Kidney epithelial cell (primary cell): ENCODE measurements at places on chromosomes 7 and 10.

GRCh38 chr10:125976960-125977605, 80.7 kb downstream of the FANK1 start:
- no peak for DNase-seq

DNA sequence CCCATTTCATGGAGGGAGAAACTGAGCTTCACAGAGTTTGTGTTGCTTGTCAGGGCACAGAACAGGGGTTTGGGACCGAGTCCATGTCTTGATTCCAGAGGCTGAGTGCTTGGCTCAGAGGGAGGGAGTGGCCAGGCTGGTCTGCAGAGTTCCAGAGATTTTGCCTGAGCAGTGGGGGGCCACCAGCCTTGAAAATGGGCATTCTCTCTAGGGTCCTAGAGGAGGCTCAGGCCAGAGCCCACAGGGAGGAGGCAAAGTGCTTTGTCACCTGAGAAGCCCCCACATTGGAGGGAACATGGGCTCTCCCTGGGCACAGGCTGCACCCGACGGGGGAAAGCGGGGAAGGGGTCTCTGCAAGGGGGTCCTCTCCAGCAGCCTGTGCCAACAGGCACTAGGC, 51.5 kb downstream of the DOCK1 start:
- DNase-seq: no peak

DNA sequence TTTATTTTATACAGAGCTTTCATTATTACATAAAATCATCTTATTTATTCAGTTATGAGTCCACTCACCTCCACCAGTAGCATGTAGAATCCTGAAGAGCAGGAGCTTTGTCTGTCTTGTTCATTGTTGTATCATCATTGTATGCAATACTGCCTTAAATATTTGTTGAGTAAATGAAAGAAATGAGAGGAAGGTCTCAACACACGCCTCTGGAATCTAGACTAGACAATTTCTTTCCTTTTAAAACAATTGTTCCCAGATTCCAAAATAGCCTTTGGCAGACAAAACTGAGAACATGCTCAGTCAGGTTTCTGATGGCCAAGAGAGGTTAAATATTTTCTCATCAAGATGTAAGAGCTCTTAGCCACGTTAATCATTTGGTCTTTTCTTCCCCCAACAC, 173.1 kb upstream of the AGR3 start:
- no peak for DNase-seq

DNA sequence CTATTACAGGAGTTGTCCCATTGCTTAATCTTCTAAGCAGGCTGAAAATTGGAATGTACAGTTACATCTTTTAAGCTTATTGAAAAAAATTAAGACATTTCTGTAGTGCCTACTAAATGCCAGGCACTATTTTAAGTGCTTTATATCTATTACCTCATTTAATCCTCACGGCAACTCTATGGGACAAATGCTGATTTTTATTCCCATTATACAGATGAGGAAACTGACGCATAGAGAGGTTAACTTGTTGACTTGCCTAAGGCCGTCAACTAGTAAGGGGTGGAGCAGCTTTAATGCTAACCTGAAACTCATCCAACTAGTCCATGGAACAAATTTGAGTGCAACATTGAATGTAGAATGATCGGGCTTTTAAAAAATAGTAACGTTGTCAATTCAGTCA, 2.5 kb downstream of the ZKSCAN1 start:
- no peak for DNase-seq

DNA sequence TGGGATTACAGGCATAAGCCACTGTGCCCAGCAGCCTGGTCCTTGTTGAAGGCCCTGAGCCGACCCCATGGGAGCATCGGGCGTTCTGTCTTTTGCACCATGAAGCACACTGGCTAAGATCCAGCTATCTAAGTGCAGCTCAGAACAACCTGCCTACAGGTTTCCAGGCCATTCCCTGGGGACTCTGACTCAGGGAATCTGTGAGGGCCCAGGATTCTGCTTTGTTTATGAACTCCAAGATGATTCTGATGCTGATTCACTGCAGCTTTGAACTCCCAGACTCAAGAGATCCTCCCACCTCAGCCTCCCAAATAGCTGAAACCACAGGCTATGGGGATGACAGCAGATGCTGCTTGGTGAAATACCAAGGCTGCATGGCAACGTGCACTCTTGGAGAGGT, 30.2 kb downstream of the NPTX2 start:
- no peak for DNase-seq

GRCh38 chr7:1210321-1210978, 22.2 kb upstream of the UNCX start:
- no peak for DNase-seq

GRCh38 chr10:9635691-9636090, 1382.0 kb upstream of the CELF2 start:
- no peak for DNase-seq

DNA sequence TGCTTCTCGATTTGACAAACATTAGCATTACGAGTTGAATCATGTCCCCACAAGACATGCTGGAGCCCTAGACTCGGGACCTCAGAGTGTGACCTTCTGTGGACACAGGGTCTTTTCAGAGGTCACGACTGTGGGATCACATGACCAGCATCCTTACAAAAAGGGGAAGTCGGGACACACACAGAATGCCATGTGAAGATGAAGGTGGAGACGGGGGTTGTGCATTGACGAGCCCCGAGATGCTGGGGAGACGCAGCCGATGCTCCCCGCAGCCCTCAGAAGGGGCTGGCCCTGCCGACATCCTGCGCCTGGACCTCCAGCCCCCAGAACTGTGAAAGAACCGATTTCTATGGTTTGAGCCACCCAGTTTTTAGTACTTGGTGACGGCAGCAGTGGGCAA, 7.5 kb downstream of the ZFAND2A start:
- no peak for DNase-seq

GRCh38 chr7:159136013-159136412, 8.7 kb downstream of the VIPR2 start:
- DNase-seq: no peak

- DNase-seq: peak; percentile 91
Observed at GRCh38 chr10:30637881-30638467, 8.4 kb upstream of the LYZL2 start.

DNA sequence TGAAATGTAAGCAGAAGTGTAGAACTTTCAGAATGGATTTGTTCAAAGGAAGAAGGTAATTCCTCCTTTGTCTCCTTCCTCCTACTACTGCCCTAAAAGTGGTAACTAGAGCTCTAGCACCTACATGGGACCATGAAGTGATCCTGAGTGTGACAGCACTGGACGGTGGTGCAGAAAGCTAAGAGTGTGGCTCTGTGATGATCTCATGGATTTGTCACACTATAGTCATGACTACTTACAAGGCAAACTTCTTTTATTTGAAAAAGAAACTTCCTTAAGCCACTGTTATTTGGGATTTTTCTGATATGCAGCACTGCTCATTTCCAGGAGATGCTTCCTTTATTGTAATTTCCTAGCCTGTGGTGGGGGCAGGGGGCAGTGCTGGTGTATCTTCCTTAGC, 5.8 kb upstream of the FHIP2A start:
- no peak for DNase-seq

- DNase-seq: no peak
Observed at GRCh38 chr7:82443036-82443546, 486 bp downstream of the CACNA2D1 start.

GRCh38 chr10:100518761-100519241, 860 bp downstream of the SEC31B start:
- DNase-seq: no peak

GRCh38 chr7:26375726-26376174, 84.1 kb downstream of the SNX10 start:
- no peak for DNase-seq

DNA sequence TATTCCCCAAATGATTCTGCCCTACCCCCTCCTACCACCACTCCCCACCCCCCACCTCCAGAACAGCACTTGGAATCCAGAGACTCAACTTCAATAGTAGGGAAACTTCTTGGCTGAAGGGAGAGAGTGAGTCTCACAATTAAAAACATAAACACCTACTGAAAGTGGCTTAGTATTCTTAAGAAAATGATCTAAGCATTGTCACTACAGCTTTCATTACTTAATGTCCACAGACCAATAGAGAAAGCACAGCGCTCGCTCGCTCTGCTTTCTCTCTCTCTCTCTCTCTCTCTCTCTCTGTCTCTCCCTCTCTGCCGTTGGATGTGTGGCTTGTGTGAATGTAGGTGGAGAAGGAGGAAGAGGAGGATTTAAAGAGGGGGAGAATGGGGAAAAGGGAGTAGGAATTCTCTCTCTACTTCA, 1.5 kb upstream of the SEMA3A start:
- no peak for DNase-seq

DNA sequence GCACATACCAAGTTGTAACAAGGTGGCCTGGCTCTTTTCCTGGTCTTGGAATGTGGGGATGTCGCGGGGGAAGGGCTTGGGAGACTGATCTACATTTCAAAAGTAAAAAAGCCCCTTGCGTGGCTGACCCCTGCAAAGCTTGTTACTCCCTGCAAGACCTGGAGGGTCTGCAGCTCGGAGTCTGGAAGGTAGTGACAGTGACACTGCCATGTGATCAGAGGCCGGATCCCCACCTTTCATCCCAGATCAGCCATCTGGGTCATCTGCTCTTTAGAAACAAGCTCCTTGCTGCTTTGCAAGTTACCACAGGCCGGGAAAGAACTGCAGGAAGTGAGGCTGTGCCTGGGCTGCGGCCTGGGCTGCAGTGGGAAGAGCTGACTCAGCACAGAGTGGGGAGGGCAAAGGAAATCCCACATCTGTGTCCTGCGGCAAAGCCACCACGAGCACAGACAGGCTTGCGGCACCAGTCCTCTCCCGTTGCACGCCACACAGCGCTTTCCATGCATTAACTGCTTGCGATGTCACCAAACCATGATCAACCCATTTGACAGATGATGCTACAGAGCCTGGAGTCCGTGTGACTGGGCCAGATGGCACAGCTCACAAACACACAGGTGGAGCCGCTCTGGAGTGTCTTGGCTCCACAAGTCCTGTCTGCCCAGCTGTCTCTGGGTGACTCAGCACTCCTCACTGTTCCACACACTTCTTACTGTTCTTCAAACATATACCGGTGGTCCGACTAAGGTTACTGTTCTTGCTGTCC, 97.7 kb downstream of the SH3PXD2A start:
- no peak for DNase-seq

GRCh38 chr7:71430246-71430645, 298.3 kb downstream of the GALNT17 start:
- DNase-seq: no peak

DNA sequence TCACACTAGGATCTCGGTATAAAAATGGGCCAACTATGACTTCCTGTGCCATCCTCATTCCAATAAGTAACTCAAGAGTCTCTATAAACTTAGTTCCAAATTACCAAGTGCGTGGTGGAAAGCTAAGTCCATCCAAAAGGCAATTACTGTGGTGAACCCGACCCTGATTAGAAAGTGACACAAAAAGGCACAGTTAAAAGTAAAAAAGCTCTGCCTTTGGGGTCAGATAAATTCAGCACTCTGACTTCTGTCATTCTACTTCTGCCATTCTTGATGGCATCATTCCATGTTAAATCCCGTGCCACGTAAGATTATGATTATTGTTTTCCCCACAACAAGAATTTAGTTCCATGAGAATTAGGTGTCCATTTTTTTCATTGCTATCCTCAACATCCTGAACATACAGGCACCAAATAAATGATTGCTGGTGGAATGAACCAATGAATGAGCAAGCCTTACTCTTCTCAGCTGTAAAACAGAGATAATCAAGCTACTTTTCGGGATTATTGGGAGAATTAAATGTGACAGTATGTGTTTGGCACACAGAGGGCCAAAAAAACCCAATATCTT, 877 bp downstream of the NCOA4 start:
- DNase-seq: no peak

DNA sequence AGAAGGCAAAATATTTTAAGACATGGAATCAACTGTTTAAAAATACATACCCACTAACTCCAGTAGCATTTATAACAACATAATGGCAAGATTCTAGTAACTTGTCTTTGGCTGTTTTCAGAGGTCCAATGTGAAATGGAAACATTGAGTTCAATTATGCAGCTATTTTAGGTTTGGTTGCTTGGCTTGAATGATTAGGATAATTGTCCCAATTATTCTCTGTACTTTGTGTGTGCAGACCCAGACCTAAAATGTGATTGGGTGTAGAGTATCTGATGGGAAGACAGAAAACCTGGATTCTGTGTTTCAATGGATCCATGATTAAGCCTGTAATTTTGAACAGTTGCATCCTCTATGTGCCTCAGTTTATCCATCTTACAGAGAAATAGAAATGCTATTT, 392.7 kb upstream of the NFE2L3 start:
- DNase-seq: no peak

DNA sequence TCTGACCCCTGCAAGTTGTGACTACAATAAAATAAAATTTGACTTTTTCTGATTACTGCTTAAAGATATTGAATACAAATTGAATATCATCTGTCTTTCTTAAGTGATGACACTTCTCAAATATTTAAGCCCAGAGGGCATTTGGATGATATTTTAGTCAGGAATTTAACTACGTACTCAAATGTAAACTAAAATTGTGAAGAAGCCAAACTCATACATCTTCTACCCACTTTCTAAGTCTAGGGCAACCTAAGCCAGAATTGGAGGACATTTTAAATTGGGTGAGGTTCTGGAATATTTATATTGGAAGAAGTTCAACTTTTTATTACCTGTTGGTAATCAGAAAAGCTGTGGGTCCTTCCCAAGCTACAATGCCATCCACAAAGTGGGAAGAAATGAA, 149.1 kb upstream of the WDR11 start:
- DNase-seq: no peak

DNA sequence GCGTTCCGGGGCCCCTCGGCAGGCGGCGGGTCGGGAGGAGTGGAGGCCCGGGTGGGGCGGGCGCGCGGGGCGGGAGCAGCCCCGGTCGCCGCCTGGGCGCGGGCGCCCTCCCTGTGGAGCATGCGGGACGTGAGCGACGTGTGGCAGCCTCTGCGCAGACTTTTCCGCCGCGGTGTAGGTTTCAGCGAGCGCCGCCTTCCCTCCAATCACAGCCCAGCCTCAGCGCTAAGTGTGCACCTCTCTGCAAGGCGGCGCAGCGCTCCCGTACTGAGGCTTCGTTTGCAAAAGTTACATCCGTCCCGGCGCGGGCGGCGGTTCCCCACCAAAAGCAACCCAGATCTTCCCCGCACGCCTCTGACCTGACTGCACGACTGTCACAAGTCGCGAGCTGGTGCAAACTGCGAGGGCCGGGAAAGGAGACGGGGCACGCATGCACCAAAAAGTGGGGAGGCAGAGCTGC, 1.2 kb upstream of the PFKFB3 start:
- no peak for DNase-seq

GRCh38 chr7:155568842-155569494, 22.6 kb upstream of the CNPY1 start:
- DNase-seq: no peak

DNA sequence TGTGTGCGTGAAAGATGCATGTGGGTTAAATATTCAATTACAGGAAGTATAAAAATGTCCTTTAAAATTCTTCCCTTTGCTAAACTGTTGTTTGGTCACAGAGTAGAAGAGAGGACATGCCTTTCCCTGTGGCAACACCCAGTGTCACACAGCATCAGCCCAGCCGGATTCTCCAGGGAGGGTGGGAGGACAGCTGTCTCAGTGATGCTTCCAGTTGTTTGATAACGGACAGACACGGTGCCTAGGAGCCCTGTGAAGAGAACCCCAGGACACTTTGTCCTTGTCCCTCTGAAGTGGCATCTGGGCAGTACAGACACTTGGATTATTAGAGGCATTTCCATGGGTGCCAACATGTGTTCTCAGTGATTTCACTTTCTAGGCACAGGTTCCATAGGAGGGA, 306.6 kb upstream of the LRGUK start:
- no peak for DNase-seq
